Glomerular endothelial cell (primary cell): ENCODE measurements at places on chromosomes 1 and 21.
A peak's percentile ranks its signal among the peaks of the same experiment; 100 is the strongest.

GRCh38 chr21:40227096-40227495, 359.9 kb downstream of the PCP4 start:
- no peak for DNase-seq

GRCh38 chr1:159177272-159177907, 6.0 kb downstream of the CADM3 start:
- no peak for DNase-seq

- no peak for DNase-seq
These were observed 336.2 kb upstream of the SGIP1 start for GRCh38 chr1:66197785-66198184.

GRCh38 chr1:207495801-207496792, at the start of gene CR1:
CR1 (plus strand) TSS chr1:207496157; CDS start chr1:207496268, 111 bp downstream.
- DNase-seq = no peak

DNA sequence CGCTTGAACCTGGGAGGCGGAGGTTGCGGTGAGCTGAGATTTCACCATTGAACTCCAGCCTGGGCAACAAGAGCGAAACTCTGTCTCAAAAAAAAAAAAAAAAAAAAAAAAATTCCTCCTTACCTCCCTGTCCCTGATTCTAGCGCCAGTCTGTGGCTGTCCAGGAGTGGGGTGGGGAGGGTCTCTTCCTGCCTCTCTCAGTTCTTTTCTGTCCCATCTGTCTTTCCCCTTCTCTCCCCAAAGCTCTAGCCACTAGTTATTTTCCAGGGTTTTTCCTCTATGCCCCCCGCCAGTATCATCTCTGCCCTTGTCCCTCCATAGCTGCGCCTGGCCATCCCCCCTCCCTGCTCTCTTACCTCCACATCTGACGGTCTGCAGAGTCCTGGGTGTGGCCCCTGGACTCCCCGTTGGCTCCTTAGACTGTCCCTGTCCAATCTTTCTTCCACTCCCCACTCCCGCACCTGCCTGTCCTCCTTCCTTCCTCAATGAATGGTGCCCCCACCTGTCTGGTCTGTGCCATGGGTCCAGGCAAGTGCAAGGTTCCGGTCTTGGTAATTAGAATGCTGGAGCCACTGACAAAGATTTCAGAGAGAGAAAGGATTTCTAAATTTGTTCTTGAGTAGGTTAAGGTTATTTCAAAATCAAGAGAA, 1.6 kb upstream of the TMEM63A start:
- DNase-seq = no peak

DNA sequence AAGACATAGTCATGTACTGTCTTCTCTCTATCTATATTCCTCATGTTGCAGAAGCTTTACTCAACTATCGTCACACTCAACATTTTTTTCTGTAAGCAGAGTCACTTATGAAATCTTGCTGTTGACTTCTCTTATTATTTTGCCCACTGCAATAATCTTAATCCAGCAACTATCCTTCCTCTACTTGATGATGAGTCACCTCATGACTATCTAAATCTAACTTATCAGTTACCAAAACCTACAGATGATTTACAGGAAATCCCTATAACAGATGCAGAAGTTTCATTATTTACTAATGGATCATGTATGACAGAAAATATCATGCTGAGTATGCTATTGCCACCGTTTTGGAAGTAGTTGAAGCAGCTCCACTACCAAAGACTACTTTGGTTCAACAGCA, 378.9 kb downstream of the DUSP10 start:
- no peak for DNase-seq

DNA sequence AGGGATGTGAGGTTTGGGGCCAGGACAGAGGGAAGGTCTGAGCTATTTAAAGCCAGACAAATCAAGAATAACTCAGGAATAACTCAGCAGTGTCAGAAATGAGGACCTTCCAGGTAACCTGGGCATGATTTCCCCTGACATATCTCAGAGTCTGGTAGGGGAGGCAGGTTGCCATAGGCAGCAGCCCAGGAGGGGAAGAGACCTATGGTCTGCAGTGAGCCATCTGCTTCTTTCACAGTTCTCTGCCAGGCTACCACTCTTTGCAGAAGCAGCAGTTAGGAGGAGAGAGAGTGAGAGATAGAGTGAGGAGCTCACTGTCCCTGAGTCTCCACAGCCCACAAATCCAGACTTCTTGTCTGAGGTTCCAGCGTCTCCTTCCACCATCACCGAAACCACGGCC, 6.3 kb upstream of the VSIG8 start:
- DNase-seq = no peak

DNA sequence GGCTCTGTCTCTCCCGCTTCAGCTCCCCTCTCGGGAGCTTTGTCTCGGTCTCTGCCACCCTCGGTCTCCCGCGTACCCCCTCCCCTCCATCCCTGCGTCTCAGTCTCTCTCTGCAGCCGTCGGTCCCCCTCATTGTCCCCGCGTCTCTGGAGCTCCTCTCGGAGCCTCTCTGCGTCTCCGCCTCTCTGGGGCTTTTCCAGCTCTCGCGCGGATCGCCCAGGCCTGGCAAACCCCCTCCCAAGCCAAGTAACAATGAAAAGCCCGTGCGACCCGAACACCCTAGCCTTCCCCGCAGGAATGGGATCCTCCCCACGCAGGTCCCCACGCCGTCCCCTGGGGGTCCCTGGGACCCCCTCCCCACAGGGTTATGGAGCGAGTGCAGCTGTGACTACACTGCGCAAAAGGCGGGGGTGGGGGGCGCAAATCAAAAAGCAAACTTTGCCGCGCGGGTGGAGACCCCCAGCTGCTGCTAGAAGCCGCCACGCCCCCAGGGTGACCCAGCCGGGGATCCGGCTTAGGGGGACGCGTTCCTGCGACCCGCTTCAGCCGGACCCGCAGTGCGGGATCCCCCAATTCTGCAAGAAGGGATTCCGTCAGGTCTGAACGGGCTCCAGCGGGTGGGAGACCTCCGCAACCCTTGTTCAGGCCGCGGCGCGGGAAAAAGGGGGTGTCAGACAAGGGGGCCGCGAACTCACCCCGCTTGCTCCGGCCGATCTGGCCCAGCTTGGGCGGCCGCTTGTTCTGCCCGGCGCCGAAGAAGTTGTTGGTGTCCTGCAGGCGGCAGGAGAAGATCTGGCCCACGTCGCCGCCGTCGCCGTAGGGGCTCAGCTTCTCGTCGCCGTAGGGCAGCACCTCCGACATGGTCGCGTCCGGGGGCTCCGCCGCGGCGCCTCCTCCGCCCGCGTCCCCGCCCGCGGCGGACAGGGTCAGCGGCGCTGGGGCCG, 1.2 kb downstream of the CAMK2N1 start:
- DNase-seq = no peak

DNA sequence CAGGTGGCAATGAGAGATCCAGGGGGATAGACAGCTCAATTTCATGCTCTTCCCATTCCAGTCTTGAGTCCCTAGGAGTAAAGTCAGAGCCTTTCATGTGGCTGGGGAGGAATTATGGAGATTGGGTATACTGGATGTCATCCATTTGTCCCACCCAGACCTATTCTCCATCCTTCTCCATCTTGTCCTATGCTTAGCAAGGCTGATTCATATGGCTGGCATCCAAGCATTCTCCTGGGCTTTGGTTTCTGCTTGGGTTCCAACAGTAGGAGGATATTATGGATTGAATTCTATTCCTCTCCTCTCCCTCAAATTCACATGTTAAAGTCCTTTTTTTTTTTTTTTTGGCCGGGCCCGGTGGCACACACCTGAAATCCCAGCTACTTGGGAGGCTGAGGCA, 3.8 kb upstream of the CDC20 start:
- DNase-seq = no peak

DNA sequence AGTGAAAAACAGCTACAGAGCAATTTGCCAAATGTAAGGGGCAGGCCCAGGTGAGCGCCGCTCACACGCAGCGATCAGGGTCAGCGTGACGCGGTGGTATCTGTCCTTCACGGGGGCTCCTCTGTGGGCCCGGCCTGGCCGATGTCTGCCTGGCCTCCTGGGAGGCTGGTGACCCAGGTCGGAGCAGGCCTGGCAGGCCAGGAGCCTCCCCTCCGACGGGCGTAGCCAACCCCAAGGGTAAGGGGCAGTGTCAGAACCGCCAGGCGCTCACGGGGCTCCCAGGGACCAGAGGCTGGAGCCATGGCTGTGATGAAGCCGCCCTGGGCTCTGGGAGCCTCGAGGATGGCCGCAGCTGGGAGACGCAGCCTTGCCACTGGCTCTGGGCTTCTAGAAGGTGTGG, 72.1 kb downstream of the MORN1 start:
- DNase-seq = no peak

DNA sequence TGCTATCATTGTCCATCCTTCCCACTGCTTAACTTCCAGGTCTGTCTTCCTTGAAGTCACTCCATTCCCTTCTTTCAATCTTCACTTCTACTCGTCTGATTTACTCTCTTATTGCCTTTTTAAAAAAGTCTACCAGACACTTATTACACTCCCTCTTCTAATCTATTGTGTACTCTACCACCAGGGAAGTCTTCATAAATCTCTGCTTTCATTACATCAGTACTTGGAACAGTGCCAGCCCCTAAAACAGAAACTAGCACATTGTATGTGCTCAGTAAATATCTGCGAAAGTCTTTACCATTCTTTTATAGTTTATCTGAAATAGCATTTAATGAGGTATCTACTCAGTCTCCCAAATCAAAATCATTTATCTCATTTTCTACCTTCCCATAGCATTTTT, 236.4 kb downstream of the USH2A start:
- no peak for DNase-seq

GRCh38 chr1:95506736-95507414, 272.9 kb downstream of the RWDD3 start:
- DNase-seq = no peak

- no peak for DNase-seq
These were observed 719.1 kb upstream of the B3GALT2 start for GRCh38 chr1:193905288-193906085.

DNA sequence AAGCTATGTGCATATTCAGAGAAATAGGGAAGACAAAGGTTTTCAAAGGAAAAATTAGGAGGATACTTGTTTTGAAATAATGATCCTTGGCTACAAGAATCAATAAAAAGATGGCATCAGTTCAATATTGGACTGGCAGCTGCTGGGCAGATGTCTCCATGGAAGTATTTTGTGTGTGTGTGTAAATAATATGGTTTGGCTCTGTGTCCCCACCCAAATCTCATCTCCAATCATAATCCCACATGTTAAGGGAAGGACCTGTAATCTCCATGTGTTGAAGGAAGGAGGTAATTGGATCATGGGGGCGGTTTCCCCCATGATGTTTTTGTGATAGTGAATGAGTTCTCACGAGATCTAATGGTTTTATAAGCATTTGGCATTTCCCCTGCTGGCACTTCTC, 40.4 kb upstream of the LRRC7 start:
- DNase-seq = no peak

DNA sequence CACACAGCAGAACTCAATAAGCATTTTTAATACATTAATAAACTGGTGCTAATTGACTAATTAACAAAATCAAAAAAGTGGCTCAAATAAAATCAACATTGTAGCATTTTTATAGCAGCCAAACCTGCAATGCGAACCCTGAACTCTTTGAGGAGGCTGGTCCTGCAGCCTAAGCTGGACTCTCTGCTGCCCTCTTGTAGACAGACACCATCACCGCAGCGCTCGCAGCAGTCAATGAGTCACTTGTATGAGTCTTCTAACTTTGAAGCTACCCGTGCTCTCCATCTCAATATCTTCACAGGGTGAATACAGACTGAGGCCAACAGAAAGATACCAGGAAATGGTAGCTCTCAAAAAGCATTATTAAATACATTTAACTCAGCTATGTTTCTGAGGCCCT, 9.7 kb upstream of the KRTAP7-1 start:
- no peak for DNase-seq

- DNase-seq = no peak
These were observed 347 bp upstream of the KRTAP20-4 start for GRCh38 chr21:30620080-30620479.

DNA sequence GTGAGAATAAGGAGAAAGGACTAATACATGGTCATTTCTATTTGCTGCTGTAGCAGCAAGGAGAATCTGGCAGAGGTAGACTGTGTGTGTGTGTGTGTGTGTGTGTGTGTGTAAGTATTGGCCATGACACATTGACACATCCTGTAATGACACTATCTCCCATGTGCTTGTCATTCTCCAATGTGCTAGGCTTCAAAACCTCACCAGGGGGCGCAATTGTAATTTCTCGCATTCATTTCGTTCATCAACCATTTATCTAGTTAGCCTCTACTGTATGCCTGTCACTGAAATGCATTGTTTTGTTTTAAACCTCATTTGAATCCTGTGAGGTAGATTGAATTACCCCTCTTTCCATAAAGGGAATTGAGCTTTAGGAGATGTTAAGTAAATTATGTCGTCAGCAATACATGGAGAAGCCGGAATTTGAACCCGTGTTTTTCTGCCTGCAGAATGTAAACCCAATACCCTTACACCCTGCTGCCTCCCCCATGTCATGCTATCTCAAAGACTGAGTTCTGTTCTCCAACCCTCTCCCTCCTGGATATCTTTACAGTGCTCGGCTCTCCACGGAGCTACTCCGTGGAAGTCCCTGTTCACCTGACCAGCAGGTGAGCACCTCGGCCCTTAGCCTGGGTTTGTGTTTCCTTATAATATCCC, 100.8 kb downstream of the UCK2 start:
- DNase-seq = peak; percentile 34

DNA sequence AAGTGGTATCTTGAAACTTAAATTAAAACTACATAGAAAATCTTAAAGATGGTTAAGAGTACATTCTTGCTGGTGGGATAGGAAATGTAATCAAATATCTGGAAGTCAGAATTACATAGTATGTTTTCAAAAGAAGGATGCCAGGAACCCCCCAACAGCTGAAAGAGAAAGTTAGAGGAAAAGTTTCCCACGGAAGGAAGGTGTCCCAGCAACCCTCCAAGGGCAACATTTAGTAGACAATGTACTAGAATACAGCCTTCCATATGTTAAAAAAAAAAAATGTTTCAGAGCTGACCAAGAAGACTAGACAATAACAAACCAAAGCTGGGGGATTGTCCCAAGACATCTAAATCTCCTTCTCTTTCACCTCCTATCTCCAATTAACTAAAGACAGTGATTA, 2.2 kb downstream of the DEDD start:
- DNase-seq = no peak

GRCh38 chr1:152487871-152488270, 22.7 kb upstream of the LCE5A start:
- no peak for DNase-seq

- no peak for DNase-seq
These were observed 35.2 kb downstream of the RGL1 start for GRCh38 chr1:183840140-183840539.

DNA sequence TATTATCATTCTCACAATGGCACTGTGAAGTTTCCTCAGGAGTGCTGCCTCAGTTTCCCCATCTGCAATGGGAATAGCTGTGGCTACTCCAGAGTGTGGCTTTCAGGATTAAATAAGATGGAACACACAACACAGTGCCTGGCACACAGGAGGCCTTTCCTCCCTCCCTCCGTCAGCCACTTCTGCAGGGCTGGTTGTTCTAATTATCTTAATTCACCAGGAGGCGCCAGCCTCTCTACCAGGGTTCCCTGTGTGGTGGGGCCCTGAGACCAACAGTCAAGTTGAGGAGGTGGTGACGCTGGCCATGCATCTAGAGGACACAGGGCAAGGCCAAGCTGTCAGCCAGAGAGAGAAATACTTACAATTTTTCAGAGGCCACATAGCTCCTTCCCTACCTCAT, 6.3 kb upstream of the FOXO6 start:
- no peak for DNase-seq

GRCh38 chr1:227424953-227425352, 106.7 kb upstream of the CDC42BPA start:
- no peak for DNase-seq
